Activated CD8-positive, alpha-beta memory T cell treated with anti-CD3 and anti-CD28 coated beads for 36 hours (primary cell): ENCODE measurements at places on chromosomes 2 and 18. TPM values are rescaled to one million over a fixed set of nuclear protein-coding genes. Genes with fewer than 3 reads are reported as not detected.

C2orf66 gene
- total RNA-seq, result not detected

CNRIP1 gene
- not detected for total RNA-seq

VWC2L gene
- not detected for total RNA-seq

PLCD4 gene
- total RNA-seq, result 0.10 TPM

COL4A4 gene
- total RNA-seq, result not detected

STARD6 gene
- 0.23 TPM for total RNA-seq

SH2D6 gene
- 0.36 TPM for total RNA-seq

CYP26B1 gene
- not detected for total RNA-seq

GPR55 gene
- total RNA-seq, result 5.6 TPM

EFR3B gene
- 0.25 TPM for total RNA-seq

OR6B2 gene
- total RNA-seq, result not detected

TFCP2L1 gene
- 0.13 TPM for total RNA-seq

CYRIA gene
- total RNA-seq, result 0.75 TPM

GULP1 gene
- not detected for total RNA-seq

UGT1A5 gene
- not detected for total RNA-seq

LAMA1 gene
- total RNA-seq, result not detected

SIX3 gene
- 0.08 TPM for total RNA-seq

ERICH2 gene
- not detected for total RNA-seq

ZSCAN30 gene
- 11.3 TPM for total RNA-seq

TLX2 gene
- 0.25 TPM for total RNA-seq

RTP5 gene
- 0.25 TPM for total RNA-seq

MYO7B gene
- 0.17 TPM for total RNA-seq

C1QL2 gene
- total RNA-seq, result not detected

RIT2 gene
- not detected for total RNA-seq

SERPINB4 gene
- not detected for total RNA-seq

NAT8 gene
- total RNA-seq, result not detected

SERPINB2 gene
- total RNA-seq, result not detected

ANKRD36B gene
- total RNA-seq, result 21.8 TPM

DIPK1C gene
- total RNA-seq, result not detected

EPB41L5 gene
- 4.4 TPM for total RNA-seq

GAREM1 gene
- not detected for total RNA-seq

ALK gene
- total RNA-seq, result not detected

TACR1 gene
- total RNA-seq, result not detected

GALR1 gene
- not detected for total RNA-seq

FBXO15 gene
- 1.4 TPM for total RNA-seq

C2orf92 gene
- total RNA-seq, result 6.8 TPM

GALNT3 gene
- total RNA-seq, result 3.0 TPM

ABCG8 gene
- not detected for total RNA-seq

GKN2 gene
- not detected for total RNA-seq

RBM43 gene
- total RNA-seq, result 1.9 TPM

BCL2L11 gene
- total RNA-seq, result 42.5 TPM

RUFY4 gene
- total RNA-seq, result not detected

RESP18 gene
- total RNA-seq, result not detected

FHL2 gene
- total RNA-seq, result 2.5 TPM

DPY30 gene
- 78.3 TPM for total RNA-seq

LYPD6B gene
- not detected for total RNA-seq

ANKRD62 gene
- total RNA-seq, result not detected

SLC16A14 gene
- 1.2 TPM for total RNA-seq

TMEM163 gene
- 0.10 TPM for total RNA-seq

GPBAR1 gene
- total RNA-seq, result 0.29 TPM

RASGRP3 gene
- 3.6 TPM for total RNA-seq

ETAA1 gene
- 11.7 TPM for total RNA-seq

ACP1 gene
- total RNA-seq, result 160 TPM

AQP12B gene
- not detected for total RNA-seq

EML6 gene
- 1.7 TPM for total RNA-seq

ALMS1 gene
- total RNA-seq, result 22.8 TPM

IL36RN gene
- total RNA-seq, result not detected

MAPK4 gene
- total RNA-seq, result not detected
